ENCODE measurements at places on chromosomes 5 and 9.

DNA sequence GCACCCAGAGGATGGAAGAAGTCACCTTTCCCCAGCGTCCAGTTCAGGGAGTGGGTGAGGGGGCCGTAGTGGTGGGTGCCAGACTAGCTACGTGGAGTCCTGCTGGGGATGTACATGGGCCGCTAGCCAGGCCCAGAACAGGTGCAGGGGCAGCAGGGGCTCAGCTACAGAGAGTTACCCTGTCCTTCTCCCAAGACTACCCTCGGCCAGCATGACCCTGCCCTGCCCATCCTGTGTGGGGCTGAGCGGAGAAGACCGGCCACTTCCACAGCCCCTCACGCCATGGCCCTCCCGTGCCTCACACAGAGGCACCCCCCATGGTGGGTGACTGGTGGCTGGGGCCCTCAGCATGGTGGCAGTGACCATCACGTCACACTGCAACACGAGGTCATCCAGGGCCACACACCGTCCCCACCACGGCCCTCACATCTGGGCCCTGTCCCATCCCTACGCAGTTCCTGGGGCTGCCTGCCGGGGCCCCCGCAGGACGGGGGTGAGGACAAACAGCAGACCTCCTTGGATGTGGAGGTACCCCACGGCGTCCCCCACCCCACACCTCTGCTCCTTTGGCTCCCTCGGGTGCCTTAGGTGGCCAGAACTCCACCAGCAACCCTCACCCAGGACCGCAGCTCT lies 977 bp upstream of the DPP7 start:
- DNase-seq = no peak

GRCh38 chr5:139561655-139562451 lies 714 bp downstream of the UBE2D2 start:
- DNase-seq = peak; percentile 55

DNA sequence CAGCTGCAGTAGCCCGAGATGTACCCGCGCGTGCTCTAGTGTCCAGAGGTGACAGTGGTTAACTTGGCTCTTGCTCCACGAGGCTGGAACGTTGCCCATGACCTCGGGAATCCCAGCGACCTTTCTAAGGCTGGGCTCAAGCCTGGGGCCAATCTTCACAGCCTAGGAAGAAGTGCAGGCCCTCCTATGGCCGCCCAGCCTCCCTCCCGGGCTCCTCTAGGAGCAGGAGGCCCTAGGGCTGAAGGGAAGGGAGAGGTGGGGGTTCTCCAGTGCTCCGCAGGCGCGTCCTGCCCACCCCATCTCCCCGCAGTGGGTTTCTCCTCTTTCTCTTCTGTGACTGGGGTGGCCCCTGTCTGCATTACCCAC lies 13.3 kb downstream of the NR2F1 start:
- DNase-seq = no peak

DNA sequence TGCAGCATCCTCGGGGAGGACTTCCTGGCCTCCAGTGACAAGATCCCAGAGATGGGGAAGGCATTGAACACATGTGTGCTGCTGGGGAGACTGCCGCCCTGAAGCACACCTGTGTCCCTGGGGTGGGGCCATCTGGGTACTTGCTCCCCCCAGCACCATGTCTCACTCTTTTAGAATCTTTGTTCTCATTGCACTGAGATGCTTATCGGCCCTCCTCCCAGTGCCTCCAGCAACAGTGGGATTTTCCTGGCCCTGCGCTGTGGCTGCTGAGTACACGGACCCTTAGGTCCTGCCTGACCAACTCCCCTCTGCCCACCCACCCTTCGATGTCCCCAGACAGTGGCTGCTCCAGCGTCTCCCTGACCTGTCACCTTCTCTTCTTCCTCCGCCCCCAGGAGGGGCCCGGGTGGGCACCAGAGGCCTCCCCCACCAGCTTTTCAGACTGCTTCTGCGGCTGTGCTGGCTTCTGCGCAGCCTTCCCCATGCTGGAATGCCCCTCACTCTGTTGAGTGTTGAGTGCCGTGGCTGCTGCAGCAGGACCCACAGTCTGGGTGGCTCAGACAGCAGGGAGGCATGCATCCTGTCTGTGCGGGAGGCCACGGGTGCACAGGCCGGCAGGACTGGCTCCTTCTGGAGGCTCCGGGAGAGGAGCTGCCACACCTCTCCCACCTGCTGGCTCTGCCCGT lies 145.9 kb upstream of the IRX2 start:
- DNase-seq = no peak

- peak; percentile 28 for DNase-seq
These were observed 35.3 kb upstream of the JMY start for GRCh38 chr5:79200573-79201183.

- no peak for DNase-seq
These were observed 51.5 kb upstream of the SH3PXD2B start for GRCh38 chr5:172505845-172506244.

- DNase-seq = no peak
These were observed 139.8 kb downstream of the SLIT3 start for GRCh38 chr5:169161022-169161680.

DNA sequence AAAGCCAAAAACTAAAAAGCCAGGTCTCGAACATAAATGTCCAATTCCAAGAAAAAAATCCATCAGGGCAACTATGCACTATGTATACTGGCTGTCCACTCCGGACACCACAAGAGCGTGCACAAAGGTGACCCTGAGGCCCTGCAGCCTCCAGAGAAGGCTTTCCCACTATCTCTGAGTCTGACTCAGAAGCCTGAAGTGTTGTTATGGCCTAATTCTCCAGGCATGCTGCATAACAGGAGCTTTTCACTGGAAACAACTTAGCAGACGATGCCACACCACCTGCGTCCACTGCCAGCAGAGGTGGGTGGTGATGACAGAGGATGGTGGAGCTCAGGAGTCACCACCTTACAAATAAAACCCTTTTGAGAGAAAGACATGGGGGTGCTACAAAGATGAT lies 63.7 kb downstream of the HABP4 start:
- DNase-seq = no peak

- DNase-seq = no peak
These were observed 14.5 kb downstream of the PLPP1 start for GRCh38 chr5:55520117-55520839.

DNA sequence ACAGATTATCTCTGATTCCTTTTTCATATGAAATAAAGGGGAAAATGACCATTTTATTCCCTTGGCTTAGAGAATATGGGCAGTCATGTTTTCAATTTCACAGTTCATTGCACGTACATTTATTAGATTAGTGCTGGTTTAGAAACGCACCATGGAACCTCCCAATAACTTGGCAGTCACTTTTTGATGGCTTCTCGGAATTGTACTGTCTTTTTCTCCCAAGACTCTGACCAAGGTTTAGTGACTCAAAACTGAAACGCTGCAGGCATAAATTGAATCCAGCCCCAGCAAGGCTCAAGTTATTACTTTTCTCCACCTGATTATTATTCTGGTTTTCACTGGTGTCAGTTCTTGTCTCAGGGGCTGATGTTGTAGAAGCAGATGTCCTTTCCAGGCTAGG lies 55.6 kb upstream of the EGFLAM start:
- no peak for DNase-seq

GRCh38 chr5:149834246-149834855 lies 104.2 kb downstream of the PPARGC1B start:
- peak; percentile 86 for DNase-seq

- DNase-seq = no peak
These were observed 281.3 kb downstream of the CEMIP2 start for GRCh38 chr9:71487061-71487460.

DNA sequence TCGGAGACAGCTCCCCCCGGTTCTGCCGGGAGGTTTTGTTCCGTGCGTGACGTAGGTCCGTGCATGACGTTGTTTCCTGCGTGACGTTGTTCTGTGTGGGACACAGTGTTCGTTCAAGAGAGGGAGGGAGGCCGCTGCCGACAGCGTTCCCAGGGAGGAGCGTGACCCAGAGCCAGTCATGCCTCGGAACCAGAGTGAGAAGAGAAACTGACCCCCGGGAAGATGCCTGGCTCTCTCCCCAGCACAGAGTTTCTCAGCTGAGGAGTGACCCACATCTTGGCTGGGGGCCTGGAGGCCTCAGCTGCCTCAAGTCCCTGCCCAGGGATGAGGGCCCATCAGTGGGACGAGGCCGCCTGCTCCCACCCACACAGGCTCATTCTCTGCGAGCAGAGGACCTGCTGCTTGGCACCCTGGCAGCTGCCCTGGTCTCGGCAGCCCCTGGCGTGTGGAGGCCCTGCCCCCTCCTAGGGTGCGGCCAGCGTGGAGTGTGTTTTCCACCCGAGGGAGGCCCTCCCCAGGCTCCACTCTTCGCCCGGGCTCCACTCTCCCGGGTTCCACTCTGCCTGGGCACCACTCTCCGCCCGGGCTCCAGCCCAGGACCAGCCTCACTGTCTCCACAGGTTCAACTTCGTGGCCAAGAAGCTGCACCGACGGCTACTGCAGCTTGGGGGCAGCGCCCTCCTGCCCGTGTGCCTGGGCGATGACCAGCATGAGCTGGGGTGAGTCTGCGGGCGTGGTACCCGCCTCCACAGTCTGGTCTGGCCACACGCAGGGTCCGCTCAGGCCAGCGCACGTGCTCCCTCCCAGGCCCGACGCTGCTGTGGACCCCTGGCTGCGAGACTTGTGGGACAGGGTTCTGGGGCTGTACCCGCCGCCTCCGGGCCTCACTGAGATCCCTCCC lies 7.9 kb downstream of the NDOR1 start:
- no peak for DNase-seq

- DNase-seq = no peak
These were observed 52.5 kb upstream of the C9orf72 start for GRCh38 chr9:27625751-27626150.

DNA sequence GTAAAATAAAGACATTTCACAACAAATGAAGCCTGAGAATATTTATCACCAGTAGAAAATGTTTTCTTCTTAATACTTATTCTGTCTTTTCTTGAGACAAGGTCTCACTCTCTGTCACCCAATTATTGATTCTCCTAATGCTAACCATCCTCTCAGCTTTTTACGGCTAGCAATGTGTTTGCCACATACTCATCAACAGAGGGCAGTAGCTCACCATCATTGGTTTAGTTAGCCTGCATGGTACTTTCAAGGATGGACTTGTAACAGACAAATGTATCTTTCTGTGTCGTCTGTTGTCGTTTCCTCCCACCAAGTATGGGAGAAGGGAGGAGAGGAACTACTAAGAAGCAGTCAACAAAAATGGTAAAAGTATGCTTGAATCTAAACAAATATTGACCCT lies 5.9 kb upstream of the ACO1 start:
- DNase-seq = peak; percentile 82

- no peak for DNase-seq
These were observed 50.4 kb upstream of the ASS1 start for GRCh38 chr9:130394320-130394719.

GRCh38 chr5:78837836-78838235 lies 147.3 kb downstream of the ARSB start:
- DNase-seq = no peak

Data from hematopoietic multipotent progenitor cell treated with erythropoietin and hydrocortisone succinate and interleukin-3 and kit ligand, for 8 days (in vitro differentiated cells).